ENCODE measurements at places on chromosomes 2 and 18.

- no peak for DNase-seq
Measured at GRCh38 chr18:40739029-40739428, 1216.0 kb upstream of the PIK3C3 start.

- DNase-seq: no peak
Measured at GRCh38 chr2:95291222-95291621, 5.9 kb upstream of the KCNIP3 start.

DNA sequence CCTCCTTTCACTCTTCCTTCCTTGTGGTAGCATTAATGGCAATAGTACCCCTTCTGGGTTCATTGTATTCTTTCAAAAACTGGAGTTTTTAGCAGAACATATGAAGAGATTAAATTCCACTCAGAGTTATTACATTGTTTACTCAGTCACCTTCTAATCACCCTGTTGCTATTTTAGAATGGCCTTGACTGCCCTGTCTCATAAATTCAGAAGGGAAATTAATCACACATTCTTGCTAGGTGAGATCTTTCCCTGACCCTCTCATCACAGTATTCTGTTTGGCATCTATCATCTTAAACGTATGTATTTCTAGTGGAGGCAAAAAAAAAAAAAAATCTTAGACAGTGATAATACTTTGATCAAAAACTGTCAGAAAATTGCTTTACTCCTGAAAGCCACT is 760.4 kb downstream of the ADCYAP1 start:
- DNase-seq: no peak

DNA sequence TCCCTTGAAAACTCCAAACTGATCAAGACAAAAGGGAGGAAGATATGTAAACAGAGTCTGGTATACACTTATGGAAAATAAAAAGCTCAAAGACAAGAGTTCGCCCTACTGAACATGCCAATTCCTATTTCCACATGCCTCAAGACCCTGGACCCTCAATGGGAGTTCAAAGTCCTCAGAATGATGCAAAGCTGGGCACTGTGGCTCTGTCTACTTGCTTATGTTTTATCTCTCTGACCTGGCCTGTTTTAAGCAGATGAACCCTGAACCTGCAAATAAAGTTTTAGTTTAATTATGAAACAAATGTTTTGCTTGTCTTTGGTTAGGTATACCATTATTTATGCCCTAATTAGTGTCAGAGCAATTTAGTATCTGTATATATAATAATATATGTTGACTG is 22.6 kb downstream of the NR4A2 start:
- no peak for DNase-seq

DNA sequence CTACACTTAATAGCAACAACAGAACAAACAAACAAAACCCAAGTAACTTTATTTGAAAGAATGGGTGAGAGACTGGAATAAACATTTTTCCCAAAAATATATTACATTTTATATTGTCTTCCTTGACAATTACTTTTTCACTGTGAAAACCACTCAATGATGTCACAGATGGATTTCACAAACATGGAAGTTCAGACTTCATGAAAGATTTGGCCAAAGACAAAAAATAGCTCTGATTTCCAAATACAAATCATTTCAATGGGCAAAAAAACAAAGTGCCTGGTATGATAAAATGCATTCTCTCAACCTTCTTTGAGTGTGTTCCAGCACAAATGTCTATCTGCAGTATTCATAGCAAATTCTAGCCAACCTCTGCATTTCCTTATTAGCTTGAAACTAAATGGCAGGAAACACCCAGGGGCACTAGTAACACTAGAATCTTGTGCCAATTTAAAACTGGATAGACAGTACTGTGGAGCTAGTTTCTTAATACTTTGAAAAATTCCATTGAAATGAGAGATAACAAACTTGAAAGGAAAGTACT is 28.5 kb upstream of the NAPG start:
- no peak for DNase-seq

- DNase-seq: no peak
Measured at GRCh38 chr18:54558609-54559585, 32.1 kb upstream of the DYNAP start.

DNA sequence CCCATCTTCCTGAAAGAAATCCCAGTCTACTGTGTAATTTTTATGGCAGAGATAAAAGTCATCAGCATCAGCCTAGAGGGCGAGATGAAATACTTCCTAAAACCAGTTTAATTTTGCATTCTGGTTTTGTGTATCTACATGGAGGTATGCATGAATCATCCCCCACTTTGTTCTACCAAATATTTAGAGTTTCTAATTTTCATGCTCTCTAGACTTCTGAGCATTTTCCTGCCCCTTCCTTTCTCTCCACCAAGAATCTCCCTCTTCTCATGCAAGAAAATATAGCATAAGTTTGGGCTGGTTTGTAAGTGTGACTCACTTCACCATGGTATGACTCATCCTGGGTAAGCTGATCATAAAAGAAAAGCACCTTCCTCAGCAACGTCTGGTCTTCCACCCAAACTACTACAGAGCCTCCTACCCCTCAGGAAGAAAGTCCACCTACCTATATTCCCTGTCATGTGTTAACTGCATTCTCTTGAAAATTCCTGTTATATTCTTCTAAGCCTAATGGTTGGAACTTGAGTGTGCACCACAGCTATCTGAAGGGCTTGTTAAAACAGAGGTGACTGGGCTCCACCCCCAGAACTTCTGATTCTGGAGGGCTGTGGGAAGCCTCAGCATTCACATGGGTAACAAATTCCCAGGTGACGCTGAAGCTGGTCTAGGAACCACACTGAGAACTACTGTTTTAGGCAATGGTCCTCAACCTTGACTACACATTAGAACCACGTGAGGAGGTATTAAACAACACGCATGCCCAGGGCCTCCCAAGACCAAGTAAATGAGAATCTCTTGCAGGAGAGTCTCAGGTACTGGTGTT is 37.4 kb upstream of the RAPGEF4 start:
- no peak for DNase-seq

Measured in spleen (tissue), 13 donors.